IPS DF 6.9 (cell line): ENCODE measurements at places on chromosomes 7 and 10.

- DNase-seq: no peak
Measured at GRCh38 chr7:132337450-132338080, 238.7 kb downstream of the PLXNA4 start.

GRCh38 chr10:9645404-9645803 lies 1372.3 kb upstream of the CELF2 start:
- no peak for DNase-seq

- DNase-seq: no peak
Measured at GRCh38 chr10:110870823-110871297, 868 bp upstream of the PDCD4 start.

DNA sequence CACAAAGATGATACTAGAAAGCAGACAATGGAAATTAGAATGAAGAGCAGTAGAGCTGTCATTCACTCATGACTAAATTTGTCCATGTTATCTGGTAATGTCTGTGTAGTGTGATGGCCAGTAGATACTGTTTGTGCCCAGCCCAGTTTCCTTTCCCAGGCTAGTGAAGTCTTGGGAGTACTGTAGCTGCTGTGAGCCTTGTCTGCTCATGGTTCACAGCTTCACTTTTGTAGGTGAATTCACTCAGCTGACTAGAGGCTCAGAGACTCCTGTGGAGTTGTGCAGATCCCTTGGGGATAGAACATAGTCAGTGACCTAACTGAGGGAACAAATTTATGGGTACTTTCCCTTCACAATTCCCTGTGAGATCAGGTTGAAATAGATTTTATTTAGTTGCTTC lies 572.5 kb downstream of the ARL4A start:
- no peak for DNase-seq

DNA sequence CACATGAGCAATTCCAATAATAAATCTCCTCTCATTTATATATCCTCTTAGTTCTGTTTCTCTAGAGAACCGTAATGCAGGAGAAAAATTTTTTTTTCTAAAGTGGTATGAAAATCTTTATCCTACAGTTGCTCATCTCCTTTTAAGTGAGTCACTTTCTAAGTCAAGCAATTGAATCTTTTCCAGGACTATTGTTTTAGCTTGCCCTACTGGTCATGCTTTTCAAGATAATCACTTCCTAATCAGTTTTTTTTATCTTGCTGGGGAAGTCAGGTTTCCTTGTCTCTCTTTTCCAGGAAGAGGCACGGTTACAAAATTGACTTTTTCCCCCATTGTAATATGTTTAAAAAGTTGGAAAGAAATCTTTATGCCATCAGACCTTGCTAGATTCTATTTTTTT lies 44.0 kb downstream of the INPP5F start:
- DNase-seq: no peak

DNA sequence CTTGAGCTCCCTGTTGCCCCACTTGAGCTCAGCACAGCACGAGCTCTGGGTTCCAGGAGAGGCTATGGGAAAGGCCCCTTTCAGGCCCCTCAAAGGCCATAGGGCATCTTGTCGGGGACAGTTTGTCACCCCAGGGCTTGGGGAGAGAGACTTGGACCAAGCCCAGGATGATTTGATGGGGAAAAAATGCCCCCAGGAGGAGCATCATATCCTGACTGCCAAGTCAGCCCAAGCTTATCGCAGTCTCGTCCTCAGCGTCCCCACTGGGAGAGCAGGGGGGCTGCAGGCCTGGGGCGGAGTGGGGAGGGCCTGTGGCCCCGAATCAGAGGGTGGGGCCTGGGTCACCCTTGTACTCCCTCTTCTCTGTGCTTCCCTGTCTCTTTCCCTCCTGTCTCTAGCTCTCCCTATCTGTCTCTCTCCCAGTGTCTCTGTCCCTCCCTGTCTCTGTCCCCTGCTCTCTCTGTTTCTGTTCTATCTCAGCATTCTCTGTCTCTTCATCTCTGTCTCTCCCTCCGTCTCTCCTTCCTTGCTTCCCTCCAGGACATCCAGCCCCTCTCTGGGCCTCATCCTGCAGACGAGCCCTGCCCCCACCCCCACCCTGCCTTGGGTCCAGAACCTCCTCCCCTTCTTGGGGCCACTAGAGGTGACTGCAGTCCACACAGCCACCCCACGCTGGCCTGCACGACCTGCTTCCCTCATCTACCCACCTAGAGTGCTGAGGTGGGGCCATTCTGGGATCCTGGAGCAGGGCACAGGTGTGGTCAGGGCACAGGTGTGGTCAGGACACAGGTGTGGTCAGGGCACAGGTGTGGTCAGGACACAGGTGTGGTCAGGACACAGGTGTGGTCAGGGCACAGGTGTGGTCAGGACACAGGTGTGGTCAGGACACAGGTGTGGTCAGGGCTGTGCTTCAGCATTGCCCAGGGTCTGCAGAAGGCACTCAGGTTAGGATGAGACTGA lies 17.3 kb upstream of the GRIFIN start:
- DNase-seq: no peak

- no peak for DNase-seq
Measured at GRCh38 chr7:54968018-54968417, 50.8 kb upstream of the EGFR start.

- no peak for DNase-seq
Measured at GRCh38 chr7:137881607-137882260, 35.0 kb upstream of the DGKI start.

DNA sequence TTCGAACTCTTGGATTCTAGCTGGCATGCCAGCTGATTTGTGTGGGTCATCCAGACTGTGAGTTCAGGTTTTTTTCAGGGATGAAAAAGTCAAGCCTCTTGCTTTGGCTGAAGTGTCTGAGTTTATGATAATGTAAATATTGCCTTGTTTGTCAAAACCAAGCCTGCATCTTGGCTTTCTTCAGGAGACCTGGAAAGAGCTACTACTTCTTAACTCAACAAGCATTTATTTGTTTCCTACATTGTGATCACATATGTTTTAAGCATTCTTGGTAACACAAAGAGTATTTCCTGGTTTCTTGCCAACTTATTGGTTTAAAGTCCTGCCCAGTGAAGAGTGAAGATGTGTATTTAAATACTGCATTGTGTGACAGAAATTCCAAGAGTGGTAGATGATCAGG lies 407.1 kb downstream of the LRMDA start:
- DNase-seq: no peak

- DNase-seq: no peak
Measured at GRCh38 chr10:110788620-110789385, 82.9 kb upstream of the PDCD4 start.

DNA sequence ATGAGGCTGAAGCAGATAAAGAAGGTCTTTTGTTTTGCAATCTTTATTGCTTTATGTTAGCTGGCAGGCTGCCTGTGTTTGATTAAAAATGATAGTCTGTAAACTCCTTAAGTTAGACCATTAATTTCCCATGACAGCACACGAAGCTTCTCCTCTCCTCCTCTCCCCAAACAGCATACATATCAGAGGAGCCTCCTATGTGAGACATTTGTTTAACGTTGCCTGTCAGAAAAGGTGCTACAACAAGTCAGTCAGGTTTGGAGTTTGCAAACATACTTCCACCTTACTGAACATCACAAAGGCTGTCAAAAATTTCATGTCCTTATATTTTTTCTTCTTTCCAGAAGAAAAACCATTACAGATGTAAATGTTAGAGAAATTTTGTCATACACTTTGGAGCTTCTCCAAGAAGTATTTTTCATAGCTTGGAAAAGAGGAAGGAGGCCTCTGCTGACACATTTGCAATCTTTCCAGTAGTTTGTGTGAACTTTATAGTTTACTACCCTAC lies 393.1 kb downstream of the EXOC4 start:
- no peak for DNase-seq

GRCh38 chr10:126302476-126302756 lies 85.9 kb downstream of the ADAM12 start:
- no peak for DNase-seq

GRCh38 chr7:157652954-157653826 lies 316.4 kb downstream of the DNAJB6 start:
- no peak for DNase-seq

GRCh38 chr10:69878038-69878437 lies 76.3 kb downstream of the COL13A1 start:
- DNase-seq: no peak

- no peak for DNase-seq
Measured at GRCh38 chr10:29452546-29452945, 163.7 kb downstream of the LYZL1 start.

DNA sequence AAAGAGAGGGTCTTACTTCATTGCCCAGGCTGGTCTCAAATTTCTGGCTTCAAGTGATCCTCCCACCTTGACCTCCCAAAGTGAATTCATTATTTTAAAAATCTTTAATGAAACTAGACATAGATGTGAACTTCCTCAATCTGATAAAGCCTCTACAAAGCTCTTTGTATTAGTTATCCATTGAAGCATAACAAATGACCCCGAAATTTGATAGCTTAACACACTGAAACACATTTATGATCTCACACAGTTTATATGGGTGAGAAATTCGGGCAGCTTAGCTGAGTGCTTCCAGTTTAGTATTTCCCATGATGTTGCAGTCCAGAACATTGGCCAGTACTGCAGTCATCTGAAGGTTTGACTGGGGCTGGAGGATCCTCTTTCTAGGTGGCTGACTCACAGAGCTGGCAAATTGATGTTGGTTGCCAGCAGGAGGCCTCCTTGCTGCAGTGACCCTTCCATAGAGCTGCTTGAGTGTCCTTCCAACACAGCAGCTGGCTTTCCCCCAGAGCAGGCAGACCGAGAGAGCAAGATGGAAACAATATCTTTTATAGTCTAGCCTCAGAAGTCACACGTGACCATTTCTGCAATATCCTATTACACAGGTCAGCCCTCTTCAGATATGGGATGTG lies 16.6 kb upstream of the WNT8B start:
- no peak for DNase-seq

DNA sequence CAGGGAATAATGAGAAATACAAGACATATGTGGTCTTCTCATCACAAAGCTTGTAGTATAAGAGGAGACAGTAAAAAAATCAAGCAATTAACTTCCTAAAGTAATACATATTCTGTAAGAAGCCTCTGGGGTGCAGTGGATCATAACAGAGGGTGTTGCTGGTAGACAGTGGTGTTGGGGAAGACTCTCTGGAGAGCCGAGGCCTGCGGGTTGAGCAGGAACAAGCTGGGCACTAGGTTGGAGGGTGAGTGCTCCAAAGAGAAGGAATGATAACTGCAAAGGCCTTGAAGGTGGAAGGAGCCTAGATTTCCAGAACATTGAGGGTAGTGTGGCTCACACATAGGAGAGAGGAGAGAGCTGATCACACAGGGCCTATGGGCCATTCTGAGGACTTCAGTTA lies 1.5 kb downstream of the GIMAP4 start:
- DNase-seq: no peak
